ENCODE measurements at places on chromosomes 2 and 18. TPM values are rescaled to one million over a fixed set of nuclear protein-coding genes. Genes with fewer than 3 reads are reported as not detected.
A peak's percentile ranks its signal among the peaks of the same experiment; 100 is the strongest.

- DNase-seq: no peak
Observed at GRCh38 chr2:184504252-184504651, 94.1 kb upstream of the ZNF804A start.

DNA sequence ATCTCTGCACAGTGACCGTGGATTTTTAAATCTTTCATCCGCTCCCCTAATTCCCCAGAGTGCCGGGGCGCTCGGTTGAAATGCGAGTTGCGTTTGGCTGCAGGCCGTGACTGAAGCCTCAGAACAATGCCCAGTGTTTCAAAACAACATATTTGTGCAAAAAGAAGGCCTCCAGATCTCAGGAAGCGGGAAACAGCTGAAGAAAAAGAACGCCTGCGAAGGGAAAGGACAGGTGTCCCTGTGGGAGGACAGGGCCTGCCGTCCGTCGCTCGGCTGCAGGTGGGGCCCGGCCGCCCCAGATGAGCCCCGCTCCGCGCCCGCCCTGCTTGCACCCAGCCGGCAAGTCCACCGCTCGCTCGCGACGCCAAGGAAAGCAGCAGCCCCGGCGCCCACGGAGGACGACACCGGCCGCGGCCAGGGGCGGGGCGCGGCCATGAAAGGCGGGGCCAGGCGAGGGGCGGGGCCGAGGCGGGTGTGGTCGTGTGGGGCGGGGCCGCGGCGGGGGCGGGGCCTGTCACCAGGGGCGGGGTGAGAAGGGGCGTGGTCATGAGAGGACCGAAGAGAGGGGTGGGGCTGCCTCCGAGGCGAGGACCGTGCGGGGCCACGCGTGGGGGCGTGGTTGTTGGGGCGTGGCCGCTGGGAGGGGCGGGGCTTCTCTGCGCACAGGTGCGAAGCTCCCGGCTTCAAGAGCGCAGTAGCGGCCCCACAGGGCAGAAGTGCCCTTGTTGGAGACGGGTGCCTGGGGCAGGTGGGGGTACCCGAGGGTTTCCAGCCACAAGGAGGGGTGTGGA lies 17.6 kb upstream of the BOK start:
- DNase-seq: no peak

CCDC141 gene
- 0.96 TPM for total RNA-seq

DNA sequence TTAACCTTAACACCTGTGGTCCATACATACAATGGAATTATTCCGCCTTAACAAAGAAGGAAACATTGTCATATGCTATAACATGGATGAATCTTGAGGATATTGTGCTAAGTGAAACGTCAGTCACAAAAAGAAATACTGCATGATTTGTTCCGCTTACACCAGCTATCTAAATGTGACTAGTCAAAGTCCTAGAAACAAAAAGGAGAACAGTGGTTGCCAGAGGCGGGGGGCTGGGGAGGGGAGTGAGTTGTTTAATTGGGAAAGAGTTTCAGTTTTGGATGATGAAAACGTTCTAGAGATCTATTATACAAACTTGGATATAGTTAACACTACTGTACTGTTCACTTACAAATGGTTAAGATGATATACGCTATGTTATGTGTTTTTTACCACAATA lies 72.0 kb downstream of the SPRED2 start:
- no peak for DNase-seq

DNA sequence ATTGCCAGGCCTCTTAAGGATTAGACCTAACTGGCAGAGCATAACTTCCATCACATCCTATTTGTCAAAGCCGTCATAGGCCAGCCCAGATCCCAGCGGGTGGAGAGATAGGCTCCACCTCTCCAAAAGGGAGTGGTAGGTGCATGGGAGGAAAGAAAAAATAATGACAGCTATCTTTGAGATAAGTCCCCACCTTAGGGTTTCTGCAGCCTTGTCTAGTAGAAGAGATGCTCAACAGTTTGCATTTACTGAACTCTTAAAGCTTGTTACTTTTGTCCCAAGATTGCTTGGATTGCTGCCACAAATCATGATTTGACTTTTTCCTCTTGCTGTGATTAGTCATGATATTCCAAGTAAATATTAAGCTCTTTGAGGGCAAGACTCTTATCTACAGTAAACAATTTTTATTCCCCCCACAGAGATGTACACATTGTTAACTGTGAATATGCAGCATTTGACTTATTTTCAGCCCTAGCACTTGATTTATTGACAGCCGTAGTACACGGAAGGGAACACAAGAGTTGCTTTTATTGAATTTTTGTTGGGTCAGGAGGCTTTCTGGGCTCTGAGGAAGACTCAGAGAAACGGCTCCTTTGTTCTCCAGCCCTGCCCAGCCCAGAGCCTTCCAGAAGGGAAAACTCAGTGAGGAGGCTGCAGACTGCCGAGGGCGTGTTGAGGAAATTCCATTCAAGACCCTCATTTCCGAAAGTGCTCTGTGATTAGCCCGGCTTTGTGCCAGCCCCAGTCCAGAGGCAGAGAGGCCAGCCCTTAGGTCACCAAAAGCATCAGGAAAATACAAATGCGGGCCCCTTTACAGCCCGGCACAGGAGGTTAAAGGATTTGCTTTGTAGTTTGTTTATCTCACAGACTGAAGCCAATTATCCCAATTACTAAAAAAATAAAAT lies 75.5 kb upstream of the ZNF532 start:
- peak; percentile 47 for DNase-seq

DNA sequence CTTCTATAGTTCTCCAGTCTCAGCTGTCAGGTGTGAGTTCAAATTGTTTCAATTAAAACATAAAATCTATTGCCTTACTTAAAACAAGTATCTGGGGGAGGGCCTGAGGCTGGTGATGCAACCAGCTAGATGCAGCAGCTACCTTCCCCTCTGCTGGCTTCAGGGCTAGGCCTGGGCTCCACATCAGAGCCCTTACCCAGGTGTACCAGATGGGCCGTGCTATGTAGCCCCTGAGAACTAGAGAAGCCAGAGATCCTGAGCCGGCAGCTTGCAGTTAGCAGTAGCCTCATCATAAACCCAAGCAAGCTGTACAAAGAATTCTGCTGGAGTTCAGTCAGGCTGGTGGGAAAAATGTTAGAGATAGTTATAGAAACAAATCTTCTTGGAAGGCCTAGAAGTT lies 97.7 kb upstream of the ACAA2 start:
- no peak for DNase-seq

GRCh38 chr2:129462349-129462748 lies 517.1 kb upstream of the RAB6C start:
- DNase-seq: no peak

DNA sequence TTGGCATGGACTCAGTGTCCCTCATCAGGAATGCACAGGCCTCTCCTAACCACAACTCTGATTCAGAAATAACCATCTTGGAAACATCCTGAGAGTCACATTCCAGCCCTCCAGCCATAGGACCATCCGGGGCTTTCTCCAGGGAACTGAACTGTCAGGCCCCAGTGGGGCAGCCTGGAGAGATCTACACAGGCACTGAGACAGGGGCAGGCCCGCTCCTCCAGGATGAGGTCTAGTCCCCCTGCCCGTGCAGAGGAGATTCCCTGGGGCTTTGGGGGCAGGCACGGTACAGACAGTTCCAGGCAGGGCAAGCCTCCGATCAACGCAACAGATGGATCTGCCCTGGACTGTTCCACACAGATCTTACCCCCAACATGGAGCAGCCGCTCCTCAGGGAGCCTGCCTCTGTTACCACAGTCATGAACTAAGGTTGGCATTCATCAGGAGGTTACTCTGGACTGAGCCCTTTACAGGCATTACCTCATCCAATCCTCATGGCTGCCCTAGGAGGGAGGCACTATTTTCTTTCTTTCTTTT lies 12.0 kb downstream of the KCNK3 start:
- DNase-seq: no peak

DNA sequence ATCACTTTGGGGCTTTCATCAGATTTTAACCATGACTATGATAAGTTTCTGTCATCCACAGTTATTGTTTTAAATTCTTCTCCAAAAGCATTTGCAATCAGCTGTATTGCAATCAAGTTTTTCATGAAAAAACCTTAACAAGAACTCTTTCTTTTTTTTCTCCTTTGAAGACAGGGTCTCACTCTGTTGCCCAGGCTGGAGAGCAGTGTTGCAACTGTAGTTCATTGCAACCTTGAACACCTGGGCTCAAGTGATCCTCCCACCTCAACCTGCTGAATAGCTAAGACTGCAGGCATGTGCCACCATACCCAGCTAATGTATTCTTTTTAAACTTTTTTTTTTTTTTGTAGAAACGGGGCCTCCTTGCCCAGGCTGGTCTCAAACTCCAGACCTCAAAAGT lies 45.5 kb upstream of the C2orf66 start:
- no peak for DNase-seq

DNA sequence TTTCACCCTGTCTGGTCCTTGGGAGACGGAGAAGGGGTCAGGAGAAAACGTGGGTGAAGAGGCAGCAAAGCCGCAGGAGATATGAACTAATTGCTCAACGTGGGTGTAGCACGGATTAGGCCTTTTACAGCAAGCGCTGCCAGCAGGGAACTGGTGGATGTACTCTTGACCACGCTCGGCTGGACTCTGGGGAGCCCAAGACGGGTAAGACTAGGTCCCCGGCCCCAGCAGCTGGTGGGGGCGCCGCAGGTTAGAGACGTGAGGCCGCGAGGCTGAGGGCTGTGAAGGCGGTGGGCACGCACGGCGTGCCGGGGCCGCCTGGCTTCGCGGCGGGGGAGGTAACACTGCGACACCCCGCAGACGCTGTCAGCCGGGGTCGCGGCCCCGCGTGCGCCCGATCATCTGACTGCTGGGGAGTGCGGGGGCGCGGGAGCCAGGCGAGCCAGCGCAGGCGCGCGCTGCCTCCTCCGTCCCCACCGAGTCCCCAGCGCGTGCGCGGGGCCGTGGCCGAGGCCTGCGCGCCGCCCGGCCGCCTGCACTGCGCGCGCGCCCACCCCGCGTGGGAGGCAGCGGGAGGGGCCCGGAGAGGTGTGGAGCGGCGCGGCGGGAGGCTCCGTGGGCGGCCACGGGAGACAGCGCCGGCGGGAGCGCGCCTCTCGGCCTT lies at the start of gene CLIP4:
Gene CLIP4, plus strand, starts transcription at position 470 of the 664 bp plus-strand sequence. CDS start 5,974 bp downstream, outside the sequence.
- no peak for DNase-seq

GRCh38 chr2:103961862-103962261 lies 892.1 kb upstream of the POU3F3 start:
- DNase-seq: no peak

SCYGR4 gene
- not detected for total RNA-seq

MAPRE3 gene
- total RNA-seq: 174 TPM

DNA sequence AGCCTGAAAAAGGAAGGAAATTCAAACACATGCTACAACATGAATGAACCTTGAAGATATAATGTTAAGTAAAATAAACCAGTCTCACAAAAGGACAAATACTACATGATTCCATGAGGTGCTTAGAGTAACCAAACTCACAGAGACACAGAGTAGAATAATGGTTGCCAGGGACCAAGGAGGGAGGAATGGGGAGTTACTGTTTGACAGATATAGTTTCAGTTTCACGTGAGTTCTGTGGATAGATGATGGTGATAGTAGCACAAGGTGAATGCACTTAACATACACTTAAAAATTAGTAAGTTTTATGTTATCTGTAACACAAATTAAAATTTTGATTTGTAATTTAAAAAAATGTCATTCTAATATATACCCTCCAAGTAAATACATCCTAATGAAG lies 106.9 kb upstream of the ACVR1C start:
- DNase-seq: no peak

DNA sequence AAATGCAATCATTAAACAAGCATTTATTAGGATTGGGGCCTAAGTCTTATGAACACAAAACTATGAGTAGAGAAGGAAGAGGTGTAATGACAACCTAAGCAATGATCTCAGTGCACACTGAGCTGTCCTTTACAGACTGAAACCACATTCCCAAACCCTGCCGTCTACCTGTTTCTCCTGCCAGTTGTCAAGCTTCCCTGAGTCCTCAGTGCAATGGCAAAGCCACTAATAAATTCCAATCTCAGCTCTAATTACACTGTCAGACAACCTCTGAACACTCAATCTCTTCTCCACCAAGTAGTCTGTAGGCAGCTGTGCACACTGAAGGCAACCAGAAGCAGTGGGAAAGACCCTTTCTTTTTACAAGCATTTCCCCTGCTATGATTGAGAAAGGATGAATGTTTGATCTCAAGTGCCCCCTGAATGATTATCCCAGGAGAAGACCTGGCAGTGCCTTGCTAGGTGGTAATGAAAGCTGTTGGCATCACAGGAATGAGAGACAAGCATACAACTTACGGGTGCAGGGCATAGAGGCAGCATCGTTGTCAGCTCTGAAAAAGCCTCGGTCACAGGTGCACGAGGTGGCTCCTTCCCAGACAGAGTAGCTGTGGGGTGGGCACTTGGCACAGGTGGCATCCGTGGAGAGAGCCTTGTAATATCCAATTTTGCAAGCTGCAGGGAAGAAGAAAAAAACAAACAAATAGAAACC lies 71.4 kb downstream of the EPHA4 start:
- no peak for DNase-seq

EFHD1 gene
- total RNA-seq: 169 TPM

DNA sequence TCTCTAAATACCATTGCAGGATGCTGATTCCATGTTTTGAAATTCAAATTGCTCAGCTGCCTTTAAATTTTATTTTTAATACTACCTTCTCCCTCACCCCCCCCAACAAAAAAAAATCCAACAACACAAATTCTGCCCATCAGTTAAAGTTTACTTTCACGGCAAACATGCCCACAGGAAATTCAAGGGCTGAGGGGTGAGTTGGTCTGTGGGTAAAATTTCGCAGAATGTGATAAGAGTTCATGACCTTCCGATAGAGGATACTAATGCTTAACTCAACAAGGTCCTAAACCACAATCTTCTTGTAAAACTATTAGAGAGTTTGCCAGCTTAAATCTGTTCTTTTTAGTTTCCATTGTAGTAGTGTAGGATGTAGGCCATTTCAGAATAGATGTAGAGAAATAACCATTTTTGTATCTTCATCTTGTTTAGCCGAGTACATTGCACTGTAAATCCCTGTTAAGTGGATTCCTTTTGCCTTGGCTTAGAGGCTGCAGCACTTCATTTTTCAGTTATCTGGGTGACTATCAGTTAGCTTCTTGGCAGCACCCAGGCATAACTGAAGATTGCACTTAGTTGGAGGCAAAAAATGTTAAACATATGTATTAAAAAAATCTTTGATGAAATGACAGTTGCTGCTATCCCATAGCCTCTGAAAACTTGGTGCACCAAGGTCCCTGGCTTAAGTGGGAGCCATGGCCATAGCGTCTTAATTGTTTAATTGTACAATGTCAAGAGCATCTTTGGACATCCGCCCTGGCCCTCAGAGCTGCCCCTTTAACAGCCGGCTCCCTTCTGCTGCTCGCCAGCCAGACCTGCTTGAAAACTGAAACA lies 232.3 kb downstream of the HAUS1 start:
- DNase-seq: no peak

TGIF1 gene
- 6.0 TPM for total RNA-seq

DNA sequence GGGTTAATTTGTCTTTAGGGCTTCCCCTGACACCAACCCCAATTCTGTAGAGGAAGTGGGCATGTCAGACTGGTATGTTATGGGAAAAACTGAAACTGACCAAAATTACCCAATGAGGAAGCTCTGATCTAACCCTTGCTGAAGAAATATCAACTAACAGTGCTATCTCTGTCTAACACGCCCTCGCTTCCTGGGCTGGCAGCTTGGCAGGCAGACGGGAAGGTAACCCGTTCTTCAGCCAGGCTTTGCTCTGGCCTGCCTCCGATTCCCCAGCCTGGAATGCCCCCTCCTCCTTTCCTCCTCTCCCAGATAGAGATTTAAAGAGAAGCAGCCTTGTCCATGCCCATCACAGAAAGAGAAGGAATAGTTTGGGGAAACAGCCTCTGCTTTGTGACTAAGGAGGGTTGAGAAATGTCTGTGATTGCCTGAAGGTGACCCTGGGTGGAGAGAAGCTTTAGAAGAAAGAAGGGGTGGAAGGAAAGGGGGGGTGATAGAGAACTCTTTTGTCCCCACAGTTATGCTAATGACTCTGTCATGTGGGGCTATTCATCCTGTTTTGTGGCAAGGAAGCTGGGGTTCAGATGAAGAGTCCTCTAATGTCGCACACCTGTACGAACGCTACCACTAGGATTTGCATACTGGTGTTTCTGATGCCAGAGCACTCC lies 15.4 kb downstream of the HK2 start:
- DNase-seq: no peak
